ENCODE measurements at places on chromosomes 12 and 14.
A peak's percentile ranks its signal among the peaks of the same experiment; 100 is the strongest.

DNA sequence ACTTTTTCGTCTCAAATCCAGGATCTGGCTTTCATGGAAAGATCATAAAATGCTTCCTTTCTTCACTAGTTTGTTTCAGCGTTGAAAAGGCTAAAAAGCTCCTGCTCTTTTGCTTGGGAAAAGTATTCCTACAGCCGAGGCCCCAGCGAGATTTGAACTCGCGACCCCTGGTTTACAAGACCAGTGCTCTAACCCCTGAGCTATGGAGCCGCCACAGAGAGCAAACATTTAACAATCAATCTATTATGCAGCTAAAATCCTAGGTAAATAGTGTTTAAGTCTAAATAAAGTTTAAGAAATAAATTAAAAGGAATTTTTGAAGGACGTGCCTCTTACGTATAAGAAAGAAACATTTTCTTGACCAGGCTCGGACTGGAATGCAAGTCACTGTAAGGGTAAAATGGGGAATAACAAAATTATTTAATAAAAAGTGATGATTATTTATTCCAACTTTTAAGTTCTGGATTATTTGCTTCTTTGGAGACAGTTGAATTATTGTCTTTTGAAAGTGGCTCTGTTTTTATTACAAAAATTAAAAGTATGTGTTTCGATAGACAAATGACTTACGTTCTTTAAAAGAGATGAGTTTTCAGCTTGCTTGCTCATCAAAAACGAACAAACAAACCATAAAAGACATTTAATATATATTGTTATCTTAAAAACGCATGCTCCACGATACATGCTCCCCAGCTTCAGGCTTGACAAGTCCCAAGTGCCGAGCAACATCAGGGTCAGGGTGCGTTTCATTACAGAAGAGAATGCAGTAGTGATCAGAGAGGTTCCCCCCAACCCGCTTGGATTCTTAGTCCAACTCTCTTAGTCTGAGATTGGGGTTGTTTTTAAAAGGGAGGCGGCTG lies 10.2 kb downstream of the OR6S1 start:
- no peak for DNase-seq

DNA sequence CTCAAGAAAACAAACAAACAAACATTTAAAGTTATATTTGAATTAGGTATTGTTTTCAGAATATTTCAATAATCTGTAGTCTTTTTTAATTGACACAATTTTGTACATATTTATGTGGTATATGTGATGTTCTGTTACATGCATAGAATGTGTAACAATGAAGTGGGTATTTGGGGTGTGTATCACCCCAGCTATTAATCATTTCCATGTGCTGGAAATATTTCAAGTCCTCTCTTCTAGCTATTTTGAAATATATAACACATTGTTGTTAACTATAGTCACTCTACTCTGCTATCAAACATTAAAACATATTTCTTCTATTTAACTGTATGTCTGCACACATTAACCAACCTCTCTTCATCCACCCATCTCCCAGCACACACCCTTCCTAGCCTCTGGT lies 32.0 kb upstream of the SIX1 start:
- no peak for DNase-seq

- no peak for DNase-seq
These were observed 130.3 kb upstream of the DNM1L start for GRCh38 chr12:32548691-32549281.

GRCh38 chr12:19575337-19576243 lies 136.3 kb downstream of the AEBP2 start:
- peak; percentile 38 for DNase-seq

GRCh38 chr12:53791735-53792326 lies 40.1 kb upstream of the CISTR start:
- DNase-seq: no peak

GRCh38 chr14:70873627-70874026 lies 33.6 kb upstream of the PCNX1 start:
- no peak for DNase-seq

- DNase-seq: no peak
These were observed 36.9 kb downstream of the ZFC3H1 start for GRCh38 chr12:71626768-71627167.

- DNase-seq: no peak
These were observed 3.1 kb downstream of the DYNLL1 start for GRCh38 chr12:120498870-120499515.

Measured in left kidney (tissue), 8 donors.